ENCODE measurements at places on chromosomes 11 and 22.

DNA sequence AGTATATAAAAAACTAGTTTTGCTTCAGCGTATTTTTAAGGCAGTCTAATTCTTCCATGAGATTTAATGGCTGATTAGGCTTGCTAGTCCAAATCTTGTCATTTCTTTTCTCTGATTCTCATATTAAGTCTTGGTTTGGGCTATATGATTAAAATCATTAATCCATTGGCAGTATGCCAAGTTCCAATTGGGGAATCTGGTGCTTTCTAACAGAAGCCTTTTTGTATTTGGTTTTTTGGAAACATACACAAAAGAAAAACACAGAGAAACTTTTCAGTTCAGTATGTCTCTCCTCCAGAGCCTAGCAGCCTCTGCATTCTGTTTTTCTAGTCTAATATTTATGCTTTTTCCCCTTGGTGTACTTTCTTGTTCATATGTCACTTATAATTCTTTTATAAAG, 37.9 kb downstream of the SWAP70 start:
- DNase-seq, result no peak

GRCh38 chr11:23919455-23919854, 577.4 kb upstream of the LUZP2 start:
- DNase-seq, result no peak

DNA sequence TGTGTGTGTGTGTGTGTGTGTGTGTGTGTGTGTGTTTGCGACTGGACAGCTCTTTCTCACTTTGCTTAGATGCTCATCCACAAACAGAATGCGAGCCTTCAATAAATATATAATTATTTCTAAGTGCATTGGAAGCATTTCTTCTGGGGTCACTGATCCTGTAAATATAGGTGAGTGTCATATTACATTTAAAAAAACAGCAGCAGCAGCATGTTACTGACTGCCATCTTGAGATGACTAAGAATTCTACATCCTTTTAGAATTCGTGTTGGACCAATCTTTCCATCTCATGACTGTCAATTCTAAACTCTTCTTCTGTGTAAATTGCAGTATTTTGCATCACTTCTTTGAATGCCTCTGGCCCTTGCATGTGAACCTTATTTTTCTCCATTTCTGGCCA, 238.0 kb upstream of the DDI1 start:
- DNase-seq, result no peak

DNA sequence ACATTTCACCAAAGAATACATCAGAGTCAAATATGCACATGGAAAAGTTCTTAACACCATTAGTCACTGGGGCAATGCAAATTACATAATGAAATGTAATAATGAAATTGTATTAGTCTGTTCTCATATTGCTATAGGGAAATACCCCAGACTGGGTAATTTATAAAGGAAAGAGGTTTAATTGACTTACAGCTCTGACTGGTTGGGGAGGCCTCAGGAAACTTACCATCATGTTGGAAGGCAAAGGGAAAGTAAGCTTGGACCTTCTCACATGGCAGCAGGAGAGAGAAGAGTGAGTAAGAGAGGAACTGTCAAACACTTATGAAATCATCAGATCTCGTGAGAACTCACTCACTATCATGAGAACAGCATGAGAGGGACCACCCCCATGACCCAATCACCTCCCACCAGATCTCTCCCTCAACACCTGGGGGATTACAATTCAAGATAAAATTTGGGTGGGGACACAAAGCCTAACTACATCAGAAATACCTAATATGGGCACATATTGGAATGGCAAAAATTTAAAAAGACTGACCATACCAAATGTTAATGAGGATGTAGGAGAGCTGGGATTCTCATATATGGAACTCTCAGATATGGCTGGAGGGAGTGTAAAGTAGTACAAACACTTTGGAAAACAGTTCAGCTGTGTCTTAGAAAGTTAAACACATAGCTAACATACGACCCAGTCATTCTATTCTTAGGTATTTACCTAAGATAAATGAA, 65.1 kb upstream of the CD44 start:
- no peak for DNase-seq

- no peak for DNase-seq
Measured at GRCh38 chr22:45292731-45293442, 8.1 kb downstream of the UPK3A start.

- DNase-seq, result no peak
Measured at GRCh38 chr11:126115816-126116331, 53.2 kb upstream of the CDON start.

GRCh38 chr11:95254716-95255115, 23.7 kb upstream of the SESN3 start:
- no peak for DNase-seq

DNA sequence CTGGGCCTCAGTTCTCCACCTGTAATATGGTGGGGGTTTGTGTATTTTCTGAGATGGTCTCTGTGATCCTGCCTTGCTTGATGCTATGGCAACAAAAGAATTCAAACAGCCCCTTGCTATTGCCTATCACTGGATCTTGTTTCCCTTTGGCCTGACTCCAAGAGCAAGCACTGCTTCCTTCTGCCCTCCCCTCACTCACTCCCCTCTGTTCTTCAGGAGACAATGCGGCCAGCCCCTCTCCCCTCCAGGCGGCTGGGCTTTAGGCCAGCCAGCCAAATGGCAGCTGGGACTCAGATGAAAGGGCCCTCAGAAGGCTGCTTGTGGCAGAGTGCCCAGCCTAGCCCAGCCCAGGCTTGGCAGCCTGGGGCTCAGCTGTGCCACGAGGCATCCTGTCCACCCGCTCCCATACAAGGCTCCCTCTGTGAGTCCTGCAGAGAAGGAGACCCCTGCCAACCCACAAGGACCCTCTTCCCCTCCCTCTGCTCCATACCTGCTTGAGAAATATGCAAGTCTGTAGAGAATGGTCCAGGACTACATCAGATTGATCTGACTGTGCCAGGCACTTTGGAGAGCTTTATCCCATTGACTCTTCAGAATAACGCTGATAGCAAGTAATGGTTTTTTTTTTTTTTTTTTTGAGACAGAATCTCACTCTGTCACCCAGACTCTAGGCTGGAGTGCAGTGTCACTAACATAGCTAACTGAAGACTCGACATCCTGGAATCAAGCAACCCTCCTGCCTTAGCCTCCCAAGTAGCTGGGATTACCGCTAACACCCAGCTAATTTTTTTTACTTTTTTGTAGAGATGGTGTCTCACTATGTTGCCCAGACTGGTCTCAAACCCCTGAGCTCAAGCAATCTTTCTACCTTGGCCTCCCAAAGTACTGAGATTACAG, 7.6 kb upstream of the KCTD14 start:
- DNase-seq, result no peak

- no peak for DNase-seq
Measured at GRCh38 chr11:22890227-22890626, 30.0 kb upstream of the CCDC179 start.

DNA sequence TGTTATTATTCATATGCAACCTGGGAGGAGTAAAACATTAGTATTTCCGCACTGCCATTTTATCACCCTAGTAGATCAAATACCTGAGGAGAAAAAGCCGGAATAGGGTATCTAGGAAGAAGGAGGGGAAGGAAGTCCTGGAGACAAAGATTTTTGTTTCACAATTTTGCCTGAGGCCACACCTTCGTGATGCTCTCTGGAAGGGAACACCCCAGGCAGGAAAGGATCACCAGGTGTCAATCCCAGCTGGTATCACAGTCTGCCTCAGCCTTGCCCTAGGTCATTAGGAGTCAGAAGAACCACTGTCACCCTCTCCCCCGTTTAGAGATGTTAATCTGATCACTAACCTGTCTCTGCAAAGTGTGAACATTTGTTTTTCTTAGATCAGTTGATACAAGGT, 35.4 kb upstream of the IGSF9B start:
- DNase-seq, result no peak

DNA sequence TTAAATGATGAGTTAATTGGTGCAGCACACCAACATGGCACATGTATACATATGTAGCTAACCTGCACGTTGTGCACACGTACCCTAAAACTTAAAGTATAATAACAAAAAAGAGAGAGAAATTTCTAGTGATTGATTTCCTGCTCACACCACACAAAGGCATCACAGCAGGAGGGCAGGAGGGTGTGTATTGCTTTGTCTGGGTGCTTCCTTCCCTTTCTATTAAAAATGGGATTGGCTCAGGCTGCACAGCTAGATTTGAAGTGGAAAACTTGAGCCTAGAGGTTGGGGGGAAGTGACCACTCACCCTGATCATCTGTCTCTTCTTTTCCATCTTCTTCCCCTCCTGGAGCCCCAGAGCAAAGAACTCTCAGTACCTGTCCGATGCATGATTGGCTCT, 944 bp upstream of the SCGB1D2 start:
- DNase-seq, result no peak

- no peak for DNase-seq
Measured at GRCh38 chr11:75480185-75481175, 45.3 kb downstream of the GDPD5 start.

- no peak for DNase-seq
Measured at GRCh38 chr22:28939394-28939793, 56.0 kb downstream of the ZNRF3 start.

DNA sequence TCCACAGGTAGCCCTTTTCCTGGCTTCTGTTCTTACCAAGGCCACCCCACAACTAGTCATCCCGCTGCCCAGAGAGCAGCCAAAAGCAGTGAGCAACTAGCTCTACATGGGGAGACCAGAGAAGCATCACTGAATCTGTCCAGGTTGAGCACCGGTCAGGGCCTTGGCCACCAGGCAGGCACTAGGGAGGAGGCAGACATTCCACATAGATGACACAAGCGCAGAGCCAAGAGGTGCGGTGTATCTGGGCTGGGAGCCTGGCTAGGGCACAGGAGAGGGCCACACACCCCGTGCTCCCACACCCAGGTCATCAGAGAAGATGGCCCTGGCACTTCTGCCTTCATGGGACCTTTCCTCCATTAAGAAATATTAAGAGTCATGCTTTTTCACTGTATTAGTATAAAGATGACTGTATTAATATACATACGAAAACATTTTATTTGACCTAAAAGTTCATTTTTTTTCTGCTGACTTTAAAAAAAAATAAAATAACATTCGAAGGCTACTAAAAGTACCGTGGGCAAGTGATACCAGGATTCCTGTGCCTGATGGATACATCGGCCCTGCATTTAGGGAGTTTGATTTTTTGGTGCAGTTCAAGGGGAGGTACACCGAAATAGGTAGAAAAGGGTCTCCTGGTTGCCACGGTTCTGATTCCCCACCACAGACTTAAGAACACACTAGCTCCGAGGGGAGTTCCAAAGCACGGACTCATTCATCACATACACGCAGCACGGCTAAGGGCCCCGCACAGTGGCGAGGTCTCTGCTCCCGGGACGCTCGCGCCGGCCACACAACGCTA, 1.2 kb downstream of the DGCR2 start:
- DNase-seq, result no peak

- DNase-seq, result no peak
Measured at GRCh38 chr11:117627259-117627658, 169.8 kb downstream of the DSCAML1 start.

DNA sequence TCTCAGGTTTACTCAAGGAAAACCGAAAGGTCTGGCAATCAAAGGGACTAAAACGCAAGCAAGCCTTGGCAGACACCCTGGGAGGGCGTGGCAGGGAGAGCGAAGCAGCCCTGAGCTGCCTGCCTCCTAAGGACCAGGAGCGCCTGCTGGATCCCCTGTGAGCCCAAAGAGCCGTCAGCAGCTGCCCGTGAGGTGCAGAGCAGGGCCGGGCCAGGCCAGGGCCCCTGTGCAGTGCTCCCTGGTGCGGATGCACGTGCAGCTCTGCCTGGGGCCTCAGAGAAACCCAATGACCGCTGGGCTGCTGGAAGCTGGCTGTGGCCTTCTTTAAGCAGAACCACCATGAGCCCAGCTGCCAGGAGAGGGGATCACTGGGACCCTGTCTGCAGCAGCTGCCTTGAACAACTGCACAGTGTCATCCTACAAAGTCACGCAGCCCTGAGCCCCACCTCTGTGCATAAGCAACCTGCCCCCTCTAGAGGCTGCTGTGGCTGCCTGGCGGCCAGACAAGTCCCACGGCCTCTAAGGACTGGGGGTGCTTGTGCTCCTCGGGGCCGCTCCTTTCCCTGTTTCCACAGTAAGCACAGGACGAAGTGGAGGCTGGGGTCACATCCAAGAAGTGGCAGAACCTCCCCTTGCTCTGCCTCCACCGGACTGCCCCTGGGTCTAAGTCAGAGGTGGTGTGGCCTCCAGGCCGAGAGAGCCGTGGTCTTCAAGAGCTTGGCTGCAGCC, 29.1 kb upstream of the COMT start:
- no peak for DNase-seq
